ENCODE measurements at places on chromosomes 1 and 21.
A peak's percentile ranks its signal among the peaks of the same experiment; 100 is the strongest.

DNA sequence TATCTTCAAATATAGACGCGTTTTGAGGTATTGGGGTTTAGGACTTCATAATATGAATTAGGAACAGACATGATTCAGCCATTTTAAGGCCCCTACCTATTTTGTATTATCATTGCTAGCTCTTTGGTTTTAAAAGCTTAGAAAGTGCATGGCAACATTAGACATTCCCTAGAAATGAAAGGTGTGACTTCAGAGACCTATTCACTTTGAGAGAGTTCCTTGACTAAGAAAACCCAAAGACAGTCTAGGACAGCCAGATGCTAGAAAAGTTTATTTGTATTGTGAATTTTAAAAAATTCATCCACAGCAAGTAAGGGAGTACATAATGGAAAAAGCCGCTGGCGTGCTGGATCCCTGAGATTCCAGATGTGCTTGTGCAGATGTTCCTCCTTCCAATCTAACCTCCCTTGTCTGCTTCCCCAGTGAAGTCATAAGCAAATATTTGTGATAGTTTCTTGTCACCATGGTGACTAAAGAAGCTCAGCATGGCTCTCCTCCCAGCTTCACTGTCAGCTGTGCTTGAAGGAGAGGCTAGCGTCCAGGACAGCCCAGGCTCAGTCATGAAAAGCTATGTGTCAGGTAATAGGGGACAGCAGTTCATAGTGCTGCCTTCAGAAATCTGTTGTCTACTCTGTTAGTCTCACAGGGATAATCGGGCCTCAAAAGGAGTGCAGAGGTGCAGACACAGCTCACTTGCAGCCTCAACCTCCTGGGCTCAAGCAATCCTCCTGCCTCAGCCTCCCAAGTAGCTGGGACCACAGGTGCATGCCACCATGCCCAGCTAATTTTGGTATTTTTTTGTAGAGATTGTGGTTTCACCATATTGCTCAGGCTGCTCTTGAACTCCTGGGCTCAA is 34.8 kb downstream of the KPNA6 start:
- DNase-seq: no peak

DNA sequence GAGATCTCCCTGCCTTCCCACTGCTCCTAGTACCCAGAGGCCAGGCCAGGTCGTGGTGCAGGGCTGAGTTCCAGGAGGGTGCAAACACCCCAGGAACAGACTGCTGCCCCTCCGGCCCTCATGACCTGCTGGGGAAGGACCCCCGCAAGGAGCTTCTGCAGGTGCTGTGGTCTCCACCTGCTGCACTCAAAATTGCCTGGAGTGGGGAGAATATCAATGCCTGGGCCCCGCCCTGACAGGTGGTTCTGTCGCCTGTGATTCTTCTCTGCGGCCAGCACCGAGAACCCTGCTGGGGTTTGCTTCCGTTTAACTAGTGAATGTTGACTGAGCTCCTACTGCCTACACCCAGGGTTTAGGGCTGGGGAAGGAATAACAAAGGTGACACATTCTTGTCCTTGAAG is 2.1 kb upstream of the TFF3 start:
- DNase-seq: no peak

DNA sequence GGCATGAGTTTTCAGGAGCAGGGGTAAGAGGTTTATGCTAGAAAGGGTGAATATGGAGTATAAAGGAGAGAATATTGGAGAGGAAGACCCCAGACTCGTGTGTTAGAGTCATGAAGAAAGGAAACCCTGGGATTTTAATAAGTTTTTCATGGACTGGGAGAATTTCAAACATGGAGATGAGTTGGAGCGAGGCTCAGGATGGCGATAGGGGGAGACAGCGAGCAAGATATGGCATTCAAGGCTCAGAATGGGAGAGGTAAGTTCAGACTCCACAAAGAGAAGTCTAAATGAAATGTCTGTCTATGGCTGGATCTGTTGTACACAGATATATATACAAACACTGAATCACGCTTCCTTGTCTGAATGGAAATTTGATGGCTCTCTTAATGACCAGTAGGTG is 92.5 kb downstream of the LRRC40 start:
- no peak for DNase-seq

DNA sequence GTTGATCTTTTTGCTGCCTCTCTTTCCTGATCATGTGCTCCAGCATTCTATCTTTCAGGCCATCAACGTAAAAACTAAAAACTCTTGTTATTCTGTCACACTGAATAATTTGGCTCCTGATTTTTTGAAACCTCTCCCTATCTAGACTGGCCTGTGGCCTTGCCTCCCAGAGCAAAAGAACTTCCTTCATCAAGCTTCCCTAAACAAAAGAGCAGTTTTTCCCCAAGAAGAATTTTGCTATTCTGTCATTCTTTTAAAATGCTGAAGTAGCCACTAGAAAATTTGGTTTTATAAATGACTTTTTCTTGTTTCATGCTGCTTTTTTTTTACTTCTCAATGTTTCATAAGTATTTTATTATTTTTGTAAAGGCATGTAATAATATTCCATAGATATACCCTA is 37.1 kb upstream of the CR2 start:
- DNase-seq: no peak

GRCh38 chr1:172460177-172460576 is 16.3 kb upstream of the PIGC start:
- DNase-seq: no peak

GRCh38 chr1:58204284-58204683 is 342.2 kb downstream of the OMA1 start:
- no peak for DNase-seq

- no peak for DNase-seq
Observed at GRCh38 chr1:58316141-58316540, 230.4 kb downstream of the OMA1 start.

GRCh38 chr1:246680190-246680589 is 44.0 kb upstream of the SCCPDH start:
- no peak for DNase-seq

DNA sequence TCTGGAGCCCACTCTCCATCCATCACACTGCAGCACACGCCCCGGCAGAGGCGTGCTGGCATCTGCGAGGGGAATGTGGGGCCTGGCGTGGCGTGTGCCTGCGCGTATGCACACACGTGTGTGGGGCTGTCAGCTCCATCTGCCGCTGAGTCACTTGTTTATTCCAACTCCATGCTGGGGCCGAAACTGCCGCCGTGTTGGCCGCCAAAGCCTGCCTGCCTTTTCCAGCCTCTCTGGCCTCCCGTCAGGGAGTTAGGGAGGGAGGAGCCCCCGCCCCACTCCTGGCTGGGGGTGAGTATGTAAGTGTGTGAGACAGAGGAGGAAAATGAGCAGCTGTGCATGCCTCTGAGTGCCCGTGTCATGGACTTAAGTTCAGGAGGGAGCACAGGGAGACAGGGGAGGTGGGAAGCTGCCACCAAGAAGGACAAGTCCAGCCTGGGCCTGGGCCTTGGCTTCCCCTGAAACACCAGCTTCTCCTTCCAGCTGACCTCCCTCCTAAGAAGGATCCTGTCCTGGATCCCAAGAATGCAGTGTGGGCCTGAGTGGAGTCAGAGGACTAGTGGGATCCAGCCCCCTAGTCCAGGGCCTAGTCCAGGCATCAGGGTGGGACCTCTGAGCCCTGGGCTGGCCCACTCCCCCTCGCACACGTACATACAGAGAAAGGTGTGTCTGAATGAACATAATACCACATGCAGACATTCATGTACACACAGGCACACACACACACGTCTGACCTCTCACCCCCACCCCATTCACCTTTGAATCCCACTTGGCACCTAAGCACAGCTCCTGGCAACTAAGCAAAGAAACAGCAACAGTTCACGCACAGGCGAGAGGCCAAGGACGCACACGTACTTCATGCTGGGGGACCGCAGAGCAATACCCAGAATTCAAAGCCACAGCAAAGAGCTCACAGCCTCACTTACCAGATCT is 24.7 kb downstream of the MEF2D start:
- DNase-seq: no peak

DNA sequence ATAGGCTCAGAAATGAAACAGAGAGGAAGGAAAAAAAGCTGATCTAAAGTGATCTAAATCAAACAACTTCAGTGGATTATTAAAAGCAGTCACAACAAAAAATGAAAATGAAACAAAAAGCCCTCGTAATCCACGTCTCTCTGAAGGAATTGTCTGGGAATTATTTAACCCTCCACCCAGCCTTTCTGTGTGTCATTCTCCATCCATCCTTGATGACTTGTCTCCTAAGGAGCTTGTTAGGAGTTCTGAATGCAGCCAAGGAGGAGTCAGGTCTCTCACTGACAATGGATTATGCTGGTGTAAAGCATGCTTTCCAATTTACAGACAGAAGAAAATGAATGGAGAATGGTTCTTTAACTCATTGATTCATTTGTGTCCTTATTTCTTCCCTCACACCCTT is 359.3 kb upstream of the RUNX1 start:
- DNase-seq: no peak

GRCh38 chr1:87790756-87791155 is 462.1 kb downstream of the LMO4 start:
- no peak for DNase-seq

DNA sequence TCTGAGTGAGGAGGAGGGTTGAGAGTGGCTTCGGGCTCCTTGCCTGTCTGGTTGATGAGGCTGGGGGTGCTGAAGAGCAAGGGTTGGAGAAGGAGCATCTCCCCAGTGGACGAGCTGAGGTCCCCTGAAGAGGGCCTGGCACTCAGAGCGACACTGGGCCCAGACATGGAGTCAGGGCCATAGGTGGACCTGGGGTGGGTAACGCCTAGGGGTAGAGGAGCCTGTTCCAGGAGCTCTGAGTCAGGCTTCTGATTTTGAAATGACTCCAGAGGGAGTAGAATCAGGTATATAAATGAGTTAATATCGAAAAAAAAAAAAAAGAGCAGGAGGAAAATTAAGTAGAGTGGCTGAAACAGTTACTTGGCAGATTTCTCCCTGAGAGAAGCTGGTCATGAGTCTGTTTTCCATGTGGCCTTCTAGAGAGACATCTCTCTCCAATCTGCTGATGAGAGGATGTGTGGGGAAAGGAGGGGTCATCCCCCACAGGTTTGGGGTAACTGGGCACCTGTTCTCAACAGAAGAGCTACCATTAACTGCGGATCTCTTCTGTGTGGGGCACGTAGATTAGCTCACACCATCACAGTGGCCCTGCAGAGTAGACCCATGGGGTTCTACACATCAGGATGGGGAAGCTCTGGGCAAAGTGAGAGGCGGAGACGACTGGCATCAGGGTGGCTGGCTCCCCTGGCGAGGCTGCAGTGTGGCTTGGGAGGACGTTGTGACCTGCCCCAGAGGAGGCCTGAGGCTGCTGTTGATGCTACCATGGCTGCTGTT is 115.5 kb downstream of the DHRS3 start:
- no peak for DNase-seq

DNA sequence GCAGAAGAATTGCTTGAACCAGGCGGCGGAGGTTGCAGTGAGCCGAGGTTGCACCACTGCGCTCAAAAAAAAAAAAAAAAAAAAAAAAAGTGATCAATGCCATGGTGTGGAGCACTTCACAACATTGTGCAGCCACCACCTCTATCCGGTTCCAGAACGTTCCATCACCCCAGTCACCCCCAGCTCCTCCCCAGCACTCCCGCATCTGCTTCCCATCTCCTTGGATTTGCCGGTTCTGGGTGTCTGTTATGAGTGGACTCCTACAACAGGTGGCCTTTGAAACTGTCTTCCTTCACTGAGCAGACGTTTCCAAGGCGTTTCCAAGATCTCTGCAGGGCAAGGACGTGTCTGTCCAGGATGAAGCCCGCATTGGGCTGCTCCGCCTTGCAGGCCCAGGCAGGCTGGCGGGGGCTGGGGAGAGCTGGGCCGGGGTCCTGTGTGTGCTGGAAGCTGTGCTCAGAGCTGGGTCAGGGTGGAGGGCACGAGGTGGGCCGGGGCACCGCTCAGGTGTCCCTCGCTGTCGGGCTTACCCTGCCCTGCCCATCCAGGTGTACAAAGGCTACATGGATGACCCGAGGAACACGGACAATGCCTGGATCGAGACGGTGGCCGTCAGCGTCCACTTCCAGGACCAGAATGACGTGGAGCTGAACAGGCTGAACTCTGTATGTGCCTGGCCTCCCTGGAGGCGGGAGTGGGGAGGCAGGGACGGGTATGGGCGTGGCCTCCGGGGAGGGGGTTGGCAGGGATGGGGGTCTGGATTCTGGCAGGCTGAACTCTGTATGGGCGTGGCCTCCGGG is 14.9 kb upstream of the LRRC3 start:
- DNase-seq: no peak

DNA sequence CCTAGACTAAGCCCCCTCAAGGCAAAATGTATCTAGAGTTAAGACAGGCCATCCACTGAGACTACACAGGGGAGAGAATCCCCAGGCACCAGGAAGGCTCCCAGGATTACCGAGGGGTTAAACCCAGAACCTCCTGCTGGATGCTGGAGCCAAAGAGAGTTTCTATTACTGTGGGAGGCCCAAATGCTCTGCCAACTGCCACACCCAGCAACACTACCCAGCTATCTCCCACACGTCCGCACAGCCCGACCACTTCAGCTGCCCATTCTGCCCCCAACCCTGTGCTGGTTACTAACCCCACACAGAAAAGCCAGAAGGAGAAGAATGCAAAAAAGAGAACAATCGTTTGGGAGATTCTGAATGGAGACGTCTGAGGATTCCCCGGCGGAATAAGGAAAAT is 63.6 kb downstream of the CD46 start:
- DNase-seq: no peak

- no peak for DNase-seq
Observed at GRCh38 chr1:226646026-226646869, 92.8 kb downstream of the ITPKB start.

GRCh38 chr1:228005511-228006033 is 1.2 kb upstream of the WNT3A start:
- DNase-seq: no peak

DNA sequence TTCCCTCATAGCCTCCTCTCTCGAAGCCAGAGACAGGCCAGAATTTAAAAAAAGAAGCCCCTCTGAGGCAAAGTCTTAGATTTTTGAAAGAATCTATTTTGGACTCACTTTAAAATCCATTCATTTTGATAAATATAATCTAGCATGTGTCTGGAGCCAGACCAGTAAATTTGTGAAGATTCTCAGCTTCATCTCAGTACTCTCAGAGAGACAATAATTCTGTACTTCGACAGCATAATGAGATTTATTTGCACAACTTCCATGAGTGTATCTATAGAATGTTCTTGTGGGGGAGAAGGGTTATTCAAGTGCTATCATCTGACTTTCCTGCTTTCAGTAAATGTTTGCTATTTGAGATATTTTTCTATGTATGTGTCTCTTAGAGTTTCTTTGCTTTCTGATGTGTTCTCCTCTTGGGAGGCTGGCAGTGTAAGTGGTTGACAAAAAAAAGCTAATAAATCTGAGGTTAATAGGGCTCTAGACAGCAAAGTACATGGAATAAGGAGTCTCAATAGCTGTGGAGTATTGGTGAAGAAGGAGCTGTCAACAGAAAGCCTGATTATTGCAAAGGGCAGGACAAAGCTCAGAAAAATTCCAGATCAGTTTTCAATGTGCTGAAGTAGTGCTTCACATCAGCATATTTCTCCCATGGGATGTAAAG is 223.0 kb downstream of the PTBP2 start:
- no peak for DNase-seq

- DNase-seq: no peak
Observed at GRCh38 chr1:175287377-175287776, 94.8 kb upstream of the KIAA0040 start.

- no peak for DNase-seq
Observed at GRCh38 chr1:159162516-159163265, 8.7 kb upstream of the CADM3 start.

- DNase-seq: peak; percentile 12
Observed at GRCh38 chr1:202967684-202968281, 726 bp upstream of the CYB5R1 start.
